Lower lobe of right lung (tissue), 2 donors: ENCODE measurements at places on chromosomes 6 and 20.

DNA sequence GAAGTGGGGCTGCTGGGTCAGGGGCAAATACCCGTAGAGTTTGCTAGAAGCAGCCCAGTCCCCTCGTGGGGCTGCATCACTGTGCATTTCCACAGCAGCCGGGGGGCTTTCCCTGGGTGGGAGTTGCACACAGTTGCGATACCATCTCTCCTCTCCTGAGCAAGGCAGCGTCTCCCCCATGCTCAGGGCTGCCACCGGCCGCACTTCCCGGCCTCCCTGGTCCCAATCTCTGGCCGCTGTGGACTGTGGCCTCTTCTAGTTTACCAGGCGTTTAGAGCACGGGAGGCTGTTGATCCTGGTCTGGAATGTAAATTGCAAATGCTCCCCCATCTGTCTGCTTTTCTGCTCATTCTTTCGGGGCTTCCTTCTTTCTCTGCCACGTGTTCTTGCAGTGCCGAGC lies 31.1 kb downstream of the OSBPL2 start:
- DNase-seq, result no peak

- DNase-seq, result no peak
These were observed 90.6 kb upstream of the MLN start for GRCh38 chr6:33894438-33894837.

- no peak for DNase-seq
These were observed 247.9 kb downstream of the SLC24A3 start for GRCh38 chr20:19460386-19460785.

- DNase-seq, result no peak
These were observed 77.8 kb downstream of the ZFAND3 start for GRCh38 chr6:37897321-37897720.

DNA sequence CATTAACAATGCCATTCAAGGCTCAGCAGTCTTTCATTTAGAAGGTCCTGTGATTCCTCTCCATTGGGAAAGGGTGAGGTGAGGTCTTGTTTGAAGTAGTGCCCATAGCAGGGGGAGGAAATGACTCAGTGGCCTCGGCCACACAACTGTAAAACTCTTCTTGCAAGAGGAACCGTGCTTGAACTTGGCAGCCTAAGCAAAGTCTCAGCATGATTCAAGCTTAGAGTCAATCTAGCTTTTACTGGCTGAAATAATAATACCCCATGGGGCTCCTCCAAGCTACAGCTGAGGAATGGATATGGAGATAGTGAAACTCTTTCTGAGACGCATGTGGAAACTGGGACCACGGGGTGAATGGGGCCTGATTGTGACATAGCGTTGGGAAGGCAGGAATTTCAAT lies 428.2 kb downstream of the BMP2 start:
- DNase-seq, result no peak

DNA sequence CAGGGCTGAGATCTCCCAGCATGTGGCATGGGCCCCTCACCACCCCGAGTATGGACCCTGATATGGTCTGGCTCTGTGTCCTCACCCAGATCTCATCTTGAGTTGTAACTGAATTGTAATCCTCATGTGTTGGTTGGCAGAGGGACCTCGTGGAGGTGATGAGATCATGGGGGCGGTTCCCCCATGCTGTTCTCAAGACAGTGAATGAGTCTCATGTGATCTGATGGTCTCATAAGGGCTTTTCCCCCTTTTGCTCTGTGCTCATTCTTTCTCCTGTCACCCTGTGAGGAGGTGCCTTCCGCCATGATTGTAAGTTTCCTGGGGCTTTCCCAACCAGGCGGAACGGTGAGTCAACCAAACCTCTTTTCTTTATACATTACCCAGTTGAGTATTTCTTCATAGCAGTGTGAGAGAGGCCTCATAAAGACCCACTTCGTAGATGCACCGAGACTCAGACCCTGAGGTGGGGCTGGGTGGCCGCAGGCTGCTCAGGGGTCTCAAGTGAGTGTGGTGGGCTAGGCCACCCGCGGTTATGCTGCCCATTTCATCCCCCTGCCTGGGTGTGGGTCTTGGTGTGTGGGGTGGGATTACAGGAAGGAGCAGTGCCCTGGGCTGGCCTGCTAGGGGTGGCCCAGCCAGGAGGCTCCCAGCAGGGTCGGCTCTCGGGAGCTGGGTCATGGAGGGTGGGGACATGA lies 26.2 kb upstream of the GATA5 start:
- no peak for DNase-seq

DNA sequence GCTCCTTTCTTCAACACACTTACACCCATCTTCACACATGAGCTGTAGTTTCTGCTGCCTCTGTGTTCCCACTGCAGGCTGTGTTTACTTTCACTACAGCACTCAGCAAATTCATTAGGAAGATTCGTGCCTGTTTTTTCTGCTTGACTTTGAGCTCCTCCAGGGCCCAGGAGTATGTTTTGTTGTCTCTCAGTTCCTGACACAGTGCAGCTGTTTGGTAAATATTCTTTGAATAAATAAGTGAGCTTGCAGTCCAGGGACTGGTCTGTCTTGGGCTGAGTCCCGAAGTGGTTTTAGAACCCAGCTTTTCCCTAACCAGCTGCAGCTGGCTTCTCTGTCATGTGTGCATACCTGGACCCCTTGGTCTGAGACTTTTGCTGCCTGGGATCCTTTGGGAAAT lies 46.6 kb upstream of the CCN6 start:
- no peak for DNase-seq

DNA sequence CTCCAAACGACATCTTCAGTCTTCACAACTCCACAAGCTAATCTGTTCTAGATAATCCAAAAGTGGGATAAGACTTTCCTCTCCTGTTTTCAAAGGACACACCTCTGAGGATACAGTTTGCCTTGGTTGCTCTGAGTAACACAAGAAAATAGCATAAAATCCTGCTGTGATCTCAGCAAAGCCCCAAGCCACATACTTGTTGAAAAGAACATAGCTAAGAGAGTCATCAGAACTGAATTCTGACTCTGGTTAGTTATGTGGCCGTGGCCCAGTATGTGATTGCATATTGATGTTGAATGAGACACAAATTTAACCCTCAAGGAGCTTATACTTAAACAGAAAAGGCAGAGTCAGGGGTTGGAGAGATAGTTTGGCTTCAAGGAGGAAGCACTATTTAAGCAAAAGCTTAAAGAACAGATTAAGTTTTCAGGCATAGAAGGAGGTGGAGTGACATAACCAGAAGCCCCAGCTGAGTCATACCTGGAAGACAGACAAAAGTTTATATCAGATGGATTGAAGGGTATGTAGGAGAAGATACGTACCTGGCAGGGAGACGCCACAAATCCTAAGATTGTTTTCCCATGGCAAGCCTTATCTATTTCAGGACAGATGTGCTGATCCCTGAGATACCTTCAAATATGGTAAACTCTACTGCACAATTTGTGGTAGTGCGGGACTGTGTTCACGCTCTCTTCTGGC lies 41.2 kb downstream of the OPN5 start:
- no peak for DNase-seq

GRCh38 chr6:114998492-114998891 lies 655.7 kb upstream of the HS3ST5 start:
- no peak for DNase-seq

GRCh38 chr6:62968834-62969233 lies 242.4 kb upstream of the FKBP1C start:
- no peak for DNase-seq

GRCh38 chr6:49772285-49772684 lies 14.8 kb downstream of the PGK2 start:
- no peak for DNase-seq

DNA sequence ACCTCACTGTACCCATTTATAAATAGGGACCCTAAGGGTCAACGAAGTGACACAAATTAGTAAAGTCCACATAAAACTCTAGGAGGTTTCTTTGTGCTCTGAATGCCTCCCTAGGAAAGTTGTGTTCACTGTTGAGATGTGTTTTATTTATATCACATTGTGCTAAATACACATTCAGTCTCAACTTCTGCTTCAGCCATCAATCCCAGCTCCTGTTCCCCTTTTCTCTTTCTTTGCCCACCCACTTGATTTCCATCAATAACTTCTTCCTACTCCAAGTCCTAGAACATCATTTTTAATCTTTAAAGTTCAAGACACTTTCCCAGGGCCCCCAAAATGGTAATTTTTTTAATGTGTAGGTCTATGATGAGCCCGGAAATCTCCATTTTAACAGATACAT lies 208.3 kb upstream of the RAB32 start:
- no peak for DNase-seq

- no peak for DNase-seq
These were observed 120.1 kb downstream of the TCP11 start for GRCh38 chr6:35021004-35021403.

DNA sequence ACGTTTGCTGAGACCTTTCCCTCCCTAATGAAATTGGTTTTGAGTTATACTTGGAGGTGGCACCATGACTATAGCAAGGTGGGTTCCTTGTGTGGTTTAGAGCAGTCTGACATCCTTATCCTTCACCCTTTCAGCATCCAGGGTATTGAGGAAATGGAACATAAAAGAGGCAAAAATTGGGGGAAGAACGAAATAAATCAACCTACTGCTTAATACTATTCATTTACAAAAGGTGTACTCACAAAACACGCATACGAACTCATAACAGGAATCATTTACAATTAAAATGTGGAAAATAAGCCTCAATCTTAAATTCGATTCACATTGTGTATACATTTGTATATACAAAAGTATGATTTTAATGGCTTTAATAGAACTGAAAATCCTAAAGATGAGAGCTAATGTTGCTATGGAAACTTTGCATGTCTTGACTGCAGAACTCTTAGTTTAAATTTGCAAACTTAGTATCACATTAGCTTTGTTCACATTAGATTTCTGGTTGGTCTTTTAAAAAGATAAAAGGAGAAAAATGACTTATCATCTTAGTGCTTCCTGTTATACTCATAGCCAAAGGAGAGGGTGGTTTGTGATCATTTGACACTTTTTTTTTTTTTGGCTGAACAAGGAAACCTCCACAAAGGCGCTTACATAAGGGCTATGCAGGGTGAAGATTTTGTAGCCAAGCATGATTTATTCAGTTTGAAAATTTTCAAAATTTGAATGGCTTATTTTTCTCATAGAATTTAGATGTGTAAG lies 76.1 kb upstream of the ATXN1 start:
- DNase-seq, result no peak

GRCh38 chr6:4256969-4257368 lies 121.6 kb upstream of the ECI2 start:
- no peak for DNase-seq

DNA sequence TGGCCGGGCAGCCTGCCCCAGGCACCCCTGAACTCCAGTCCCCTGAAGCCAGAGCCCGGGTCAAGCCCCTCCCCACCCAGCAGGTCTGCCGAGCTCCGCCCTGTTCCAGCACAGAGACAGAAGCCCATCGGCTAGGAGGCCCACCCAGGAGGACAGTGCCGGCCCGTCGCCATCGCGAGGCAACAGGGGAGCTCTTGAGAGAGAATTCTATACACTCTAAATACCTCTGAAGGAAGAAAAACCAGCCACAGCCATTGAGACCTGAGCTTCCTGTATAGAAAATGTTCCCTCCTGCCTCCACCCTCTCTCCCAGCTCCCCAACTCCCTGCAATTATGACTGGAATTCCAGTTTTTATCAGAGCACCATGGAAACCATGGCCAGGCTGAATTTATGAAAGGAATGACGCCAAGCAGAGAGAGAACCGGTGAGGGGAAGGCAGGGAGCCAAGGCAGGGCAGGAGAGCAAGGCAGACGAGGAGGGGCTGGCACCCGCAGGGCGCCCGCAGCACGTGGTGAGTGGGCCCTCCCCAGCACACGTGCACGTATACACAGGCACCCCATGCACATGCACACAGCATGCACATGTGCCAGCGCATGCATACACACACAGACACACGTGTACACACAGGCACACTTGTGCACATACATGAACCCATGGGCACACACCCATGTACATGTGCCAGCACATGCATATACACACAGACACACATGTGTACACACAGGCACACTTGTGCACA lies 27.6 kb upstream of the MRGBP start:
- peak; percentile 46 for DNase-seq

GRCh38 chr20:61558726-61559125 lies 306.7 kb downstream of the CDH4 start:
- no peak for DNase-seq

DNA sequence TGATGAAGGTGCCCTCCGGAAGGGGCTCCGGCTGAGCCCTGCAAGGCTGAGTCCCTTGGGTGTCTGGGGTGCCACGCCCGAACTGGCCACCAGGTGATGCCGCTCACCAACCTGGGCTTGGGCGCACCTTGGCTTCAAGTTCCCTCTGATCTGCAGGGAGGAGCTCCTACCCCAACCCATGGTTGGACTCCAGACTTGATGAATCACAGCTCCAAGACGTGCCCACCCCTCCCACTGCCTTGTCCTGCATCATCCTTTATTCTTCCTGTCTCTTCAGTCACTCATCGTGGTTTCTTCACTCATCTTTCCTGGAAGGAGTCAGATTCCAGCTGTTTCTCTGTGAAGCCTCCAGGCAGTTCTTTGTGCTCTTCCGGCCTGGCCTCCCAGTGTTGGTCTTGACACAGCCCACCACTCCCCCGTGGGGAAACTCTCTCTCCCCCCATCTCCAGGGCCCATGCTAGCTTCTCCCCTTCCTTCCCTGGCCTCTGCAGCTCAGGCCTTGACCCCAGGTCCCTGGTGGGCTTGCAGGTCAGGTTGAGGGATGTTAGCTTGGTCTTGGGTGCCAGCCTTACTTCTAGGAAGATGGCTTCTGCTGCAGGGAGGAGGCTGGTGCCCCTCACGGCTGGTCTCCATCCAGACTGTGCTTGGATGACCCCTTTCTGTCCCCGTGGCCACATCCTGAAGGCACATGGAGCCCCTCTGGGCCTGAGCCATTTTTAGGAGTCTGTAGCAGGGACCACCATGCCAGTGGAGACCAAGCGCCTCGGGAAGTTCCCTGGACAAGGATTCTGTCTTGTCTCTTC lies 2.6 kb upstream of the ZBP1 start:
- DNase-seq, result peak; percentile 76

GRCh38 chr6:161890832-161891297 lies 617.0 kb upstream of the AGPAT4 start:
- no peak for DNase-seq

GRCh38 chr6:64483956-64484499 lies 848.4 kb downstream of the PHF3 start:
- no peak for DNase-seq

DNA sequence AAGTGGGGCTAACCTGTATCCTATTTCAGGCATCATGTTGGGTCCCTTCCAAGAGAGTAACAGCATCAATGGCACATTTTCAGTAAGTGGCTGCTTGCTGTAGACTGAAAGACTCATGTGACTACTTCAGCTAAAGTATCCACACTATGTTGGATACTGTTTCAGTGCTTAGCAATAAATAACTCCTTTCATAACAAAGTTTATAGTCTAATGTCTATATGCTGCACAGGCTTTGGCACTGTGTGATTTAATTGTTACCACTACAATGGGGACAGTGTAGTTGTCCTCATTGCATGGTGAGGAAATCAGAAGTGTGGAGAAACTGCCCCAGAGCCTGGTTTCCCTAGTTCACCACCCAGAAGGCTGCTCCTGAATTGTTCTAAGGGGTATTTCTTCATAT lies 318.0 kb upstream of the PTCHD4 start:
- DNase-seq, result no peak

DNA sequence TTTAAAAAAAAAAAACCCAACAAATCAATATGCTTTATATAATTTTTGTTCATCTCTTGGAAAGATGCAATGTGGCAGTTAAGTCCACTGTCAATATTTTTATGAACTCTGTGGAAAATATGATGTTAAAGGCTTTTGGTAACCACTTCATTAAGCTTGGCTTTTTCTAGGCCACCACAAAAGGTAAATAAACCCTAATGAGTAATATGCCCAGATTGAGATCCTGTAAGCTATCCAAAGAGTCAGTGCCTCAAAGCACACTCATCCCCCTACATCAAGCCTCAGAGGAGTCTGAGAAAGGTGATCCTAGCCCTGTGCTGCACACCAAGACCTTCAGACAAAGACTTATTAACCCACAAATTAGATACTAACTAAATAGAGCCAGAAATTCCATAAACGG lies 121.1 kb downstream of the CDC5L start:
- no peak for DNase-seq
